Activated naive CD4-positive, alpha-beta T cell treated with anti-CD3 and anti-CD28 coated beads, Interleukin-2, amount 50 U/mL, for 16 hours (primary cell): ENCODE measurements at places on chromosomes 3 and 15.

DNA sequence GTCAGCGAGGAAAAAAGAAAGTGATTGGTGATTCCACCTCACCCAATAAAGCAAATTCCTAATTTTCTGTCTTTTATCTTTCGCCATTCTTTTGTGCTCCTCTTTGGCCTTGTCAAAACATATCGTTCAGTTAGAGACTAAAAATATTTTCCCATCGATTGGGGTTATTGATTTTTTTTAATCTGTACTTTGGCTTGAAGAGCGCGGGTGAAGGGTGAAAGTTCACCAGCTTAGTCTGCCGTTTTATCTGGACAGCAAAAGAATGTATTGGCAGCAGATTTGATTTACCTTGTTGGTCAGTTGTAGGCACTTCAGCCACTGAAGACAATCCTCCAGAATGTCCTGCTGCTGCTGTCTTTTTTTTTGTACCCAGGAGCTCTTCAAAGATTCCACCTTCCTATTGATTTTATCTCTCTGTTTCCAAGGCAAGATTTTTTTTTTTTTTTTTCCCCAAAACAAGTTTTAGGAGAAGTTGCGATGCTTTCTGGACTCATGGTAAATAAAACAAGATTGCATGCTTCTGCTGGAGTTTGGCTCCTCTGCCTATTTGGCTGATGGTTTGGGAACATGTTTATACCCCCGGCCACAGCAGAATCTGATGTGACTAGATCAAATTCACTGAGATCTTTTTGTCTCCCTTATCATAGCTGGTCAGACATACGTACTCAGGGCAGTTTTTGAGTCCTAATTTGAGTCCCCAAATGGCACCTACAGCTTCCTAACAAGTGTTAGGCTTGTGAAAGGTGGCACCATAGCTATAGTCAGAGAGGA is 269.3 kb upstream of the ONECUT1 start:
- no peak for DNase-seq

GRCh38 chr3:53380306-53380705 is 33.0 kb upstream of the DCP1A start:
- DNase-seq: no peak

DNA sequence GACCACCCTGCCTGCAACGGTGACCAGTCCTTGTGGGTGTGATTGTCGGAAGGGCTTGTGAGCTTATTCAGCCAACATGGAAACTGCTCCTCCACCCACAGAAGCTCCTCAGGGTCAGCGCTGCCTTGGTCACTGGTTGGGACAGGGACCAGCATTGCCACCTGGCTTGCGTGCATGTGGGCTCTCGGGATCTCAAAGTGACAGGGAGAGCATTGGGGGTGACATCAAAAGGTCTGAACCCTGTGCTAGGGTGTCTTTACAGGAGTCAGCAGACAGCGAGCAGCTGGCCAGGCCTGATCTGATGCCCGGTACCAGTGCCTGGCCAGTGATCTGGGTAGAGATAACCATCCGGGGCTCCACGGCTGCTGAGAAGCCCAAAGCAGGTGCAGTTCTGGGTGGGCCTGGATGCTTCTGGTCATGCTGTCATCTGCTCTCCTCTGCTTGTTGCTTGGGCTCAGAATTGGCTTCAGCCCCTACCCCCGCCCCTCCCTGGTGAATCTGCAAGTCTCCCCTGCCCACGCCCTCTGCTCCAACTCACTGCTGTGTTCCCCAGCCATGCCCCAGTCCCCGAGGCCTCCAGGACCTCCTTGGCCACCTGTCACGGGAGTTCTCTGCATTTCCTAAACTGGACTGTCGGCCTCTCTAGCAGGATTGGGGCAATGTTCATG is 134.8 kb downstream of the NSMCE3 start:
- no peak for DNase-seq

GRCh38 chr3:115685097-115685496 is 61.8 kb downstream of the GAP43 start:
- no peak for DNase-seq

GRCh38 chr15:71334873-71335272 is 219.6 kb downstream of the THSD4 start:
- no peak for DNase-seq
